Activated CD4-positive, alpha-beta T cell treated with anti-CD3 and anti-CD28 coated beads for 4 hours (primary cell): ENCODE measurements at places on chromosomes 6 and 20.

- DNase-seq = no peak
These were observed 19.6 kb downstream of the SCGN start for GRCh38 chr6:25671652-25672051.

GRCh38 chr6:6980999-6981597 is 126.7 kb upstream of the RREB1 start:
- DNase-seq = no peak

DNA sequence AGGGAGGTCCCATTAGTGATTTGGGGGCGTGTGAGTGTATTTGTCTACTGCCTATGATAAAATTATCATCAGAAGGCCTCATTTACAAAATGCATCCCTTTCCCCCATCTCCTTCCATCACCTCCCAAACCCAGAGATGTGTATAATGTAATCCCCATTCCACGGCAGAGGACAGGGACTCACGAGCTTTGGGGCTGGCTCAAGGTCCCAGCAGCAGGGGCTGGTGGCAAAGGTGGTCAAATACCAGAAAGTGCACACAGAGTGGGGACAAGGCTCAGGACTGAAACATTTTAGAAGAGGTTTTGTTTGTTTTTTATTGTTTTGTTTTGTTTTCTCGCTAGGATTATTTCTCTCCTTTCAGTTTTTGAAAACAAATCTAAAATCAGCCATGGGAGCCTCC is 68.5 kb upstream of the TOP1 start:
- DNase-seq = no peak

GRCh38 chr20:34475979-34476736 is 40.1 kb upstream of the DYNLRB1 start:
- DNase-seq = peak; percentile 8

- DNase-seq = no peak
These were observed 49.8 kb upstream of the OR14J1 start for GRCh38 chr6:29251736-29252135.
